Omental fat pad (tissue), 4 donors: ENCODE measurements at places on chromosomes 5 and 9.

DNA sequence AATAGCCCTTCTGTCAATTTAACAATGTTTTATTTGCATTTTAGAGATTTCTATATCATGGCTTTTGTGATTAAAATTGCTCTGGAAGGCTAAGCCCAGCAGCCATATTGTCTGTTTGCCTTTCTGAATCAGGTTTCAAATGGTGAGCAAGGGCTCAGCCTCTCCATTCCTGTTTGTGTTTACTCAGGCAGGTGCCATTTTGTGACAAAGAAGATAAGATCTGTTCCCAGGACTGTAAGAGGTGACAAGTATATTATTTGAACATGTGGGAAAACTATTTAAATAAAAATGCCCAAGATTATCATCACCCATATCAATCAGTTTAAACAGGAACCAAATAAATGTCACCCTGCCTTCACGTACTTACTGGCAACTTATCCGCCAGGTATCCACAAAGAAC is 641.3 kb upstream of the KLF4 start:
- no peak for DNase-seq

- no peak for DNase-seq
Measured at GRCh38 chr5:43601454-43602260, 1.3 kb upstream of the NNT start.

GRCh38 chr5:71600783-71601182 is 13.6 kb downstream of the MCCC2 start:
- DNase-seq: no peak

DNA sequence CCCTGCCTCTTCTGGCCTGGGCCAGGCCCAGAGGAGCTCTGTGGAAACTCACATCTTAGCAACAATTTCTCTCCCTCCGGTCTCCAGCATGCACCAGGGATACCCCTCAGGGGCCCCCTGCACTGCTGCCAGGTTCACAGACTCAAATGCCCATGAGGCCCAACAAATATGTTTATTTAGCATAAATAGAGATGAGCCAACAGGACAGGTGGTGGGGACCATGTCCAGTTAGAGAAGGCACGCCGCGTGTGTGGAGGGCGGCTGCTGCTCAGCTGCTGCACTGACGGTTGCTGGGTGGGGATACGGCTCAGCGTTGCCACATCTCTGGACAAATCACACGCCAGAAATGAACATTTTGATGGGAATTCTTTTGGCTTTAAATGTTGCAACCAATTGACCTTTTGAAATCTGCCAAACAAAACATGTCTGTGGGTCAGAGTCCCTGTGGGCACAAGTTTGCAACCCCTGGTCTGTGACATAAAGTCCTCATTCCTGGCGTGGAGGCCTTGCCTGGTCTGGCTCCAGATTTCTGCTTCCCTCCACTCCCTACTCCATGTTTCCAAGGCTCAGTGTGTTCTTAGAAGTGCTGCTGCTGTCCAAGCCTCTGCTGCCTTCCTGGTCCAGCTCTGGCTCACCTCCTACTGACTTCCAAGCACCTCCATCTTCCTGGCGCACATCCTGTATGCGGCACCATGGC is 88.9 kb downstream of the AMBP start:
- DNase-seq: peak; percentile 21

DNA sequence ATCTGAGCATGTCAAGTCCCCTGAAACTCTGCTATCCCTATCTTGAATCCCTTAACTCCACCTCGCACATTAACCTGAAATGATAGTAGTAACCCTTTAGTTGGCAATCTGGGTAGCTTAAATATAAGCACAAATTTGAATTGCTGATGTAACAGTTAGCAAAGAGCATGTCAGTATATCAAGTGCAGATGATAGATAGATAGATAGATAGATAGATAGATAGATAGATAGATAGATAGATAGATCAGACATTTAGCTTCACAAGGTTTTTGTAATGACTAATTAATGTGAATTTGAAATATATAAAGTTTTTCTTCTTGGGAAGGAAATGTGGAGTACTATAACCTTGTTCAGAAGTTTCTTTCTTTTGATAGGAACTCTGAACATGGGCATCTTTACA is 30.4 kb upstream of the KIF2A start:
- DNase-seq: no peak

DNA sequence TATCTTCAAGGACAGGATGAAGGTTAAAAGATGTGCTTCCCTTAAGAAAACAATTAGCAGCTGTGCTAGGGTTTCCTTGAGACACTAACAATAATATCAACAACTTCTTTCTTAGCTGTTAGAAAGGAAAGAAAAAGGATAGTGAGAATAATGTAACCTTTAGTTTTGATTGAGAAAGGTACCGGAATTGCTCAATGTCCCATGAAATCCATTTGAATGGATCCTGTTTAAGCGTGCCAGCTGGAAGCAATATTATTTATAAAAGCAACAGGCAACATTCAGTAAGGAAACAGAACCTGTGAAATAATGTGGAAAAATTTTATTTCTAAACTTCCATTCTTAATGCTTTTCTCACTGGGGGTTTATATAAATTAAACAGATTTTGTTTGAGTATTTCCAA is 120.9 kb downstream of the CCDC192 start:
- no peak for DNase-seq

DNA sequence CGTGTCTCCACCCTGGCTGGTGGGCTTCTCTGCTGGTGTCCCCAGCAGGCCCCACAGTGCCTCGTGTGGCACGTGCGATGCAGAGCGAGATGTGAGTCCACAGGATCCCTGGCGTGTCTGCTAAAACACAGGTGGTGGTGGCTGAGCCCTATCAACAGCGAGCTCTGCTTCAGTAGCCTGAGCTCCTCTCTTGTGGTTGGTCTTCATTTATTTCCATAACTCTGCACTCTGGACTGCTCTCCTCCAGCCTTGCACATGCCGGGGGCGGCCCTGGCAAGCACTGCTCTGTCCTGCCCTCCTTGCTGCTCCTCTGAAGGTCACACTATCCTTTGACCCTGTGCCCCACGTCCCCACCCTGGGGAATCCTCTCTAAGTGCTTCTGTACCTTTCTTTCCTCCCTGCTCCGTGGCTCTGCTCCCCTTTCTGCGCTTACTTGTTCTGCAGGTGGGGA is 59.2 kb downstream of the NSUN2 start:
- no peak for DNase-seq

GRCh38 chr5:133427121-133427777 is 185.1 kb downstream of the FSTL4 start:
- no peak for DNase-seq

DNA sequence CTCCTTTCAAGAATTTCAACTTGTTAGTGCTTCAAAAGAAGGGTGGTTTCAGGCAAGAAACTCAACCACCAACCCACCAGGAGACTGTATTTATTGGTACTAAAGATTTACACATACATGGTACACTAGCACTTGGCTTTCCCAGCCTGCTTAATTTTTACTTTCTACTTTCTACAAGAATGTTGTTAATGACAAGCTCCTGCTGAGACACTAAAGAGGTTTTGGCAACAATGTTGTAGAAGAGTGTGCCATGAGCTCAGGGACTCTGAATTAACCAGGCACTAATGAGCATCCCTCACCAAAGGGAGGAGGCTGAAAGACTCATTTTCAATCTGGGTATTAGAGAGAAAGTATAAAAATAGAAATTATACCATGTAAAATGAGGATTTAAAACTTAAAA is 195.0 kb downstream of the KIAA0825 start:
- no peak for DNase-seq

DNA sequence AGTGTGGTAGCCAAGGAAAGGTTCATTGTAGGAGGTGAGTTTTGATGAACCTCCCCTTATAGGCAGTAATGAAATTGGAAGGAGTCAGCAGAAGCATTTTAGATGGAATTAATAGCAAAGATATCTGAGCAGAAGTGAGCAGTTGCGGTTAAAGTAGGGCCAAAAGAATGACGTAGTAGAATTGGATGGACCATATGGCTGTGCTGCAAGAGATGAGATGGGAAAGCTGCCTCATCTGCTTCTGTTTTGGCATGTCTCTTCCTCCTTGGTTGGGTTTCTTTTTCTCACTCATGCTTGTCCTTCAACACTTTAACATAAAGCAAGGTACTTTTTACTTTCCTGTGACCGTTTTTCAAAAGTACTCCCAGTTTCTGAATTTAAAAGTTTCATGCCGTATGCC is 55.8 kb downstream of the AQP7 start:
- no peak for DNase-seq

- DNase-seq: no peak
Measured at GRCh38 chr9:136170006-136170901, 34.7 kb downstream of the LHX3 start.

DNA sequence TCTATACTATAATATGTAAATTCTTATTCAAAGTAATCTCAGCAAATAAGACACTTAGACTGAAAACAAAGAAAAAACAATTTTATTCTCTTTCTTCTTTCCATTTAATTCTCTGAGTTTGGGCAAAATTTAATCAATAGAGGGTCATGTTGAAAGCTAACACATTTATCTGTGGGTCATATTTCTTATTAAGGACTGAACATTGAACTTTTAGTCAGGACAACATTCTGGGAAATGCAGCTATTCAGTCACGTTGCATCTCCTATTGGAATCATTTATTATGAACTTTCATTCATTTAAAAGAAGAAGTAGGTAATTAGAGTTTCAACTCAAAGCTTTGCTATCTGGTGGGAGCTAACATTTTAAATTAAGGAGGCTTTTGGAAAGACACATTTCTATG is 372.5 kb downstream of the MAN2A1 start:
- DNase-seq: no peak

DNA sequence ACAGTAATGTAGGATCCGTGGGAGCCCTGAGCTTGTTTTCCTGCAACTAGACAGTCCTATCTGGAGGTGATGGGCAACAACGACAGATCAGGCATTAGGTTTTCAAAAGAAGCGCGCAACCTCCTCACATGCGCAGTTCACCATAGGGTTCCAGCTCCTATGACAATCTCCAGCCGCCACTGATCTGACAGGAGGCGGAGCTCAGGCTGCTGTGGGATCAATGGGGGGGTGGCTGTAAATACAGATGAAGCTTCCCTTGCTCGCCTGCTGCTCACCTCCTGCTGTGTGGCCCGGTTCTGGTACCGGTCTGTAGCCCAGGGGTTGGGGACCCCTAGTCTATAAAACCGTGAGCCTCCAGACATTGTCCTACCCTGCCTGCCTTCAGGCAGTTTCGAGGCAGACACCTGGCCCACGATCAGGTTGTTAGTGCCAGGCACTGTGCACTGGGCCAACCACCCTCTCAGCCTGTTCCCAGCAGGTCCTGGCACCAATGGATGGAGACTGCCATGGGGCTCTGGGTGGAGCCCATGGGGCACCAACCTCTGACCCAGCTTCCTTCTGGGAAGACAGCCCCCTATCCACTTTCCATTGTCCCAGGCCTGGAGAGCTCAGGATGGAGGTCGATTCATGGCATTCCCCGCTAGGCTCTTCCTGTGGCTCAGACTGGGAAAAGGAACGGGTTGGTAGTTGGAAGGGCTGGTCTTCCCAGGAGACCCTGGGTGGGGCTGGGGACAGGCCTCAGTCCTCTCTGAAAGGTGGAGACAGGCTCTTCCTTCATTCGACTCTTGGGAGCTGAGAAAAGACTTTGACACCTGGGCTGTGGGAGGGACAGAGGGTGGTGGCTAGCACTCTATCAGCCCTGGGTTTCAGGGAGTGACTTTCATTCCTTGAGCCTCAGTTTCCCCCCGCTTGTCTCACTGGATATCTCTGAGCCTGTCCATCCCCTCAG is 1.7 kb downstream of the ENDOG start:
- DNase-seq: no peak

- no peak for DNase-seq
Measured at GRCh38 chr9:134294153-134295071, 31.8 kb upstream of the RXRA start.
